ENCODE measurements at places on chromosomes 7 and 10.

GRCh38 chr7:151689196-151689971 lies 169.7 kb upstream of the RHEB start:
- no peak for DNase-seq

DNA sequence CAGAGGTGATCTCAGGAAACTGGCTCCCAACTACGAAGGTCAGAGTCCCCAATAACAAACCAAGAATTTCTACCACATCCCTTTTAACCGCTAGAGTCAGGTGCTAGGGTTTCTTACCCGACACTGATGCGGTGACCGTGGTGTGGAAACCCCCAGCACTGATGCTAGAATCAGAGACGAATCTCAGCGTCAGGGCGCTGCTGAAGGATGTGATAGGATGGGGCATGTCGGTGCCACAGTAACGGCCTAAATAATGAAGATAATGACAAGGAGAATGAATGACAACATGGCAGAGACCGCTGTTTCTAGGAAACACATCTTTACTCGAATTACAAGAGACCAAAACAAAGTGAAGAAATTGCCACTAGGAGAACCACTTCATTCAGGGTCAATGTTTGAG lies 131.1 kb upstream of the RSU1 start:
- DNase-seq = no peak

GRCh38 chr7:114917211-114917839 lies 4.6 kb upstream of the MDFIC start:
- DNase-seq = no peak

DNA sequence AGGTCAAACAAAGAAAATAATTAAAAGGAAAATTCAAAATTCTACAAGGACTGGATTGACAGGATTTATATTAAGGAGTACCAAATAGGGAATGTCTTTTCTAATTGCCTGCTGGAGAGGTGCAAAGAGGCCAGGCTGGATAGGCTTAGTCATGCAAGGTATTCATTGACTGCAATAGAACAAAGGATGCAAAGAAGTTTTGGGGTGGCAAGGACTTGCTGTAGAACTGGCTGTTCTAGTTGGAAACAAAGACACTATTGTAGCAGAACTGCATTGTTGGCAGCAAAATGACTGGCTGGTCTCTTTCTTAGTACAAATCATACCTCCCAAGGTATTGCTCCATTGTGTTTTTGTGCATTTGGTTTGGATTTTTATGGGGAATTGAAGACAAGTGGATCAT lies 10.1 kb downstream of the ITGB8 start:
- DNase-seq = peak; percentile 9

DNA sequence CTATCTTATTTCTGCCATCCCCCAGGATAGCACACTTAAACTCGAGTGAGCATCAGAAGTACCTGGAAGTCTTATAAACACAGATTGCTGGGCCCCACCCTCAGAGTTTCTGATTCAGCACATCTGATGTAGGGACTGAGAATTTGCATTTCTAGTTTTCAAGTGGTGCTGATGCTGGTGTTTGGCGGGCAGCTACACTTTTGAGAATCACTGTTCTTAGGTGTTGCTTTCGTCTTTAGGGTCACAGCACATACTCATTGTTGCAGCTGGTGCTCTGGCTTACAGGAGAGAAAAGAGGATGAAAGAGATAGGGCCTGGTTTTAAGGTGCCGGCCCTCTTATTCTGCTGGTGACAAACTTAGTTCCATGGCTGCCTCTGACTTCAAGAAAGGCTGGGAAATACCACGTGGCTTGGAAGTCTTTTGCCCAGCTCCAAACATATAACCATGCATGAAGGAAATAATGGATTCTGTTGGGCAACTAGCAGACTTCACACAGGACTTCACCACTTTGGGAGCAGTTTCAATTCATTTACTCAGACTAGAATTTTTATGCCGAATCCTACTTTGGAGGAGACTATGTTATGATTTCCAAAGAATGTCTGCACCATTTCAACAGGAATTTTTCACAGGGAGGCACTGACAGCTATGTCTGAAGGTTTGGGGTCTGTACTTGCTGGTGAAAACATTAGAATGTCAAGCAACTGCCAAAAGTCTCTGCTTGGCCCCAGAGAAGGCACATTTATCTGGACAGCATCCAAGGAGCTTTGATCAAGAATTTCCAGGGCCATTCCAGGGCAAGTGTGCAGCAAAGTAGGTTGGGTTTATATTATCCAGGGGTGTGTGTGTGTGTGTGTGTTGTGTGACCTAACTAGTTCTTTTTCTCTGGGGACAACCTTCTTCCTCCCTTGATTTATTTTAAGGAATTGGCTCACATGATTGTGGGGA lies 6.9 kb upstream of the MINDY4 start:
- no peak for DNase-seq

DNA sequence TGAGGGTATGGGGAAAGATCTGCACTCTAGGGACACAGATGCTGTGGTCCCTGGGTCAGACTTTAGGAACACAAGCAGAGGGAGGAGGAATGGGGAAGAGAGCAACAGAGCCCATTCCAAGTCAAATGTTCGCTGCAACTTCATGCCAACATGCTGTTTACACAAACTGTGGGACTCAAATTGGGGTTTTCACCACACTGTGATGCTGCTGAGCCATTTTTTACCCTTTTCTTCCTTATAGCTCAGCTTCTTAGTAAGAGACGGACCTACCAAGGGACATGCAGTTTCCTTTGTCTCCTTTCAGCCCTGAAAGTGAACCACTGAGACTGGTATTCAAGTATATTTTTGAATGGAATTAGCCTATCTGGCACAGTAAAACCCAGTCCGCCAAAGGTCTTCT lies 64.3 kb upstream of the AGK start:
- DNase-seq = no peak

DNA sequence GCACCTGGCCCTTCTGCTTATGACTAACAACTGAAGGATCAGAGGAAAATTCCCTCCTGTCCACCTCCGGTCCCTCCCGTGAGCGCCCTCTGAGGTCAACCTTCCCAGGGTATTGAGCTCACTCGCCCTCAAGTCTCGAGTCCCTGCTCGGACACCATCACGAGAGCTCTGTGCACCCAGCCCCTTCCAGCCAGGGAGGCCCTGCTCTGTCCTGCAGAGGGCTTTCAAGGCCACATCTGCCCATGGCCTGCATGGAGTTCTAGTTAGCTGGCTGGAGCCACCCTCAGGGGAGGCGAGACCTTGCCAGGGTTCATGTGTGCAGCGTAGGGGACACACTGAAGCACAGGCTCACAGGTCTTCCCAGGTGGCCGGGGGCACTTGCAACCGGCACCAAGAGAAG lies 110.9 kb upstream of the MACROH2A2 start:
- DNase-seq = no peak

GRCh38 chr10:88152728-88153133 lies 289.3 kb downstream of the PTEN start:
- DNase-seq = no peak

DNA sequence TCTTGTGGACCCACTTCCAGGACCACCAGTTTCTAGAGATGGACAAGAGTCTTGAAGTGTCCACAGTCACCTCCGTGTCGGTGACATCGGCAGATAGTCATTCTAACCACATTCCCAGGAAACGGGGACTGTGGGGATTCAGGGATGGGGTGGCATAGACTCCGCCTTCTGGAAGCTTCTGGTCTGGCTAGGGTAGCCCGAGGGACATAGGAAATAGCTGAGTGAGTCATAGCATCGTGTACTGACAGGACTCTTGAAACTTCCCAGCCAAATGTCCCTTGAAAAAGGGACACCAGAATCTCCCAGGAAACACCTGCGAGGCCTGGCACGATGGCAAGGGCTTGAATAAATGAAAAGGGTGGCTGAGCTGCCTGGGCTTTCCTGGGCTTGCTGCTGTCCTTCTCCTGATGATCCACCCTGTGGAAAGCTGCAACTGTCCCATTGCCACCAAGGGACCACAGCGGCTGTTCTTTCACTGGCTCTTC lies 84.1 kb upstream of the LRRC4 start:
- no peak for DNase-seq

DNA sequence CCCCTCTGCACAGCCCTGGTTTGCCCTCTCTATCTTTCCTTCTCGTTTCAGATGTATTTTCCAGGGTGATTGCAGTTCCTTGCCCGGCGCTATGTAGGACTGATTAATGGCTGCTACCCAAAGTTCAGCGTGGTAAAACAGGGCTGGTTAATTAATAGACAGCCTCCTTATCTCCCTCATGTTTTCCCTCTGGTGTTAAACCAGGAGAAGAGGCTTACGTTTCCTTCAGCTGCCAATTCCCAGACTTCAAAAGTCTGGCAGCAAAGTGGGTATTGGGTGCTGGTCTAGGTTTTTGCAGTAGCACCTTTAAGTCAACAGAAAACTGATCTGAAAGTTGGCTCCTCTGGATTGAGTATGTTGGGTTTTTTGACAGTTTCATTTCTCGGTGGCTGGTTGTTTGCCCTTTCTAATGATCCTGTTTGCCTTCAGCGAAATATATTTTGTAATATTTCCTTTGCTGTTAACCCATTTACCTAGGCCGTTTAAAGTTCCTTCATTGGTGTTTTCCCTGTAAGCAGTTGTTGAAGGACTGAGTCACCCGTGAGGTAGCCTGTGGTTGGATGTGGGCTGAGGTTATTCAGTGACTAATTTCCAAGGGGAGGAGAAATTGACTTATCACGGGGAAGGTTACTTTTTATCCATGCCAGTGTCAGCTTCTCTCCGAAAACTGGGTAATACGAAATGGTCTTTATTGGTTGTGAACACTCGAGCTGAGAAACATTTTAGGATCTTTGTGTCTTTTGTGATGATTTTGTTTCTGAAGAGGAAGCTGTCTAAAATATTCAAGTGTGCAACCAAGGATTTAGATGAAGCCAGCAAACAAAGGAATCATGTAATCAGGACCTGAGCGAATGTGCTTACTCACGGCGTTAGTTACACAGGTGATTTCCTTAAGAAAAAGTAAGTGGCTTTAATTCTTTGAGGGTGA lies 257.2 kb downstream of the KIAA1217 start:
- peak; percentile 78 for DNase-seq

- no peak for DNase-seq
Measured at GRCh38 chr7:121286742-121287734, 41.8 kb upstream of the WNT16 start.

DNA sequence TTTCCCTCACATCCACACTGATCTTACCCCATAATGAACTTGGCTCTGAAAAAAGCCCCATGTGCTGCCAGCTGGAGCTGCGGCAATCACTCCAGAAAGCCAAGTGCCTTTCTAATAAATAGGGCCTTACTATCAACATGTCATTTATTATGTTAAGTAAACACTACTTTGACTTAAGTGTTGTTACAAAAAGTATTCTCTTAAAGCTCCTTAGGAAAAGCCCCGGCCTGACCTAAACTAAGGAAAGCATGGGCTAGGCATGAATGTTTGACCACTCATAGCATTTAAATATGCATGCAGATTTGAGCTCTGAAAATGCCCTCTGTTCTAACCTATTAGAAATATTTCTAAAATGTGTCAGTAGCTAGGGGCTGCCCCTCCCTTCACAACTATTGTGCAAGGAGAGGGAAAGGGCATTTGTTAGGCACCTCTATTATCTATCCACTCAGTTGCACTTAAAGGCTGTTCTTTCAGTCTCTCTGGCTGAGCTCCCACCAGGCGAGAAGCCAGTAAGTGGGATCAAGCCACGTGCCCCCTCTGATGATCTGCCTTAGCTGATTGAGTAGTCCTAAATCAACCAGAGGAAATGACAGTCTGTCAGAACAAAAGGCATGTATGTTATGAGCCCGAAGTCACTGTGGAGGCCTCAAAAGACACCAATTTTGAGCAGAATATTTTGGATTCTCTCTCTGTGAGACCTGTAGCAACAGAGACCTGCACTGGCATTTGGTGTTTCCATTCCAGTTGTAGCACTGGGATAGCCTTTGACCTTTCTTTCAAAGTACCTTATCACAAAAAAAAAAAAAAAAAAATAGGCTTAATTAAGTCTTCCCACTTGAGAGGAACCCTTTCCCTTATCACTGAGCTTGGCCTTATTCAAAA lies 77.1 kb downstream of the ITGB8 start:
- DNase-seq = peak; percentile 45

DNA sequence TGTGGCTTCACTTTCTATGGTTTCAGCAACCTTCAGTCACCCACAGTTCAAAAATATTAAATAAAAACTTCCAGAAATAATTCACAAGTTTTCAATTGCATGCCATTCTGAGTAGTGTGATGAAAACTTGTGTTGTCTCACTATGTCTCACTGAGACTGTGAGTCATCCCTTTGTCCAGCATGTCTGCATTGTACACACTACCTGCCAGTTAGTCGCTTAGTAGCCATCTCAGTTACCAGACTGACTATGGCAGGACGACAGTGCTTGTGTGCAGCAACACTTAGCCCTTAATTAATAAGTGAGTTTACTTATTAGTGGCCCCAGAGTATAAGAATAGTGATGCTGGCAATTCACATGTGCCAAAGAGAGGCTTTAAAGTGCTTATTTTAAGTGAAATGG lies 22.5 kb downstream of the CCDC186 start:
- no peak for DNase-seq

DNA sequence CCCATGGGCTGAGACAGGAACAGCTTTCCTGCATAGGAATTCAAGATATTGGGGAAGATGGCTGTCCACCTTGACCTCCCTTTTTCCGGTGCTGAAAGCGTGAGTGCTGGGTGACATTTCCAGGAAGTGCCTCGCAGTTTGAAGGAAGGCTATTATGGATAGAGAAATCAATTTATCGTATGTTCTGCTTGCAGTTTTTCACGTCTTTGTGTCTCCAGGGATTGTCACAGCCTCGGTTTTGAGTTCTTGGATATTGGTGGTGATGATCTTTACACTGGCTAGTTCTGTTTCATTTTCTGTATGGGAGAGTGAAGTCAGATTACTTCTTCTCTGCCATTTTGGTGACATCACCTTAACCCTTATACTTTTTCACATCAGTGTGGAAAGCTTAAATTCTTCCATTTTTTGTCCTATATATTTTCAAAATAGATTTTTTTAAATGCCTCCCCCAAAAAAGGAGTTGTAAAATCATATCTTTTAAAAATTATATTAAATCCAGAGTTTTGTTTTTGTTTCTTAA lies 102.5 kb upstream of the APBB1IP start:
- no peak for DNase-seq

DNA sequence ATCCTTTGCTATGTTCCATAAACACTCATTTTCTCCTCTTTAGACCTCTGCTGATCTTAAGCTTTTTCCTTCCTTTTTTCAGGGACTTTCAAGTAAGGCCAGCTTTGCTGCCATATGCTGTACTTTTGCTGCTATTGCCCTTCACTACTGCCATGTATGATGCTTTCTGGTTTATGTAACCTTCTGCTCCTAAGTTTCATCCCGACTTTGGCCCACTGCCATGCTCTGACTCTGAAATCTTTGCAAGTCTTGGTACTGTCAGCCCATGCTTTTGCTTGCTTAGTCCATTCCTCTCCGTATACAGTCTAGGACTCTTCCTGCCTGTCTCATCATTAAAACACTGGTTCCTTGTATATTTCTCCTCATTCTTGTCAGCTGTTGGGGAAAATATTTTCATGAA lies 152.4 kb downstream of the RNF133 start:
- DNase-seq = no peak

DNA sequence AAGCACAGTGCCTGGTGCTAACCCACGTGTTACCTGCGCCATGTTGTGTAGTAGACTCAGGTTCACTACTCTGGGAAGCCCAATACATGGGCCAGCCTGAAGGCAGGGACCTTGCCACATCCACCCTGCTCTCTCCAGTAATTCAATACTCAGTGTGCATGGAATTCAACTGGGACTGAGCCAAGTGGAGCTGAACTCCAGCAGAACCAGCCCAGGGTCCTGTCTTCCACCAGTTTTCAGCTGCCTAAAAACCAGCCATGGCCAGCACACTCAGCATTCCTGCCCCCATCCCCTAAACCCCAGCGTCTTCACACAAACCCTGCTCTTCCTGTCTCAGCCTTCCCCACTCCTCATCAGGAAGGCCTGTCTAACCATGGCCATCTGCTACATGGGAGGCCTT lies 15.4 kb downstream of the FGF8 start:
- DNase-seq = no peak

- peak; percentile 26 for DNase-seq
Measured at GRCh38 chr10:11325817-11326216, 285.6 kb downstream of the USP6NL start.

All from Caco-2 (cell line).